ENCODE measurements at places on chromosomes 6 and 20.

DNA sequence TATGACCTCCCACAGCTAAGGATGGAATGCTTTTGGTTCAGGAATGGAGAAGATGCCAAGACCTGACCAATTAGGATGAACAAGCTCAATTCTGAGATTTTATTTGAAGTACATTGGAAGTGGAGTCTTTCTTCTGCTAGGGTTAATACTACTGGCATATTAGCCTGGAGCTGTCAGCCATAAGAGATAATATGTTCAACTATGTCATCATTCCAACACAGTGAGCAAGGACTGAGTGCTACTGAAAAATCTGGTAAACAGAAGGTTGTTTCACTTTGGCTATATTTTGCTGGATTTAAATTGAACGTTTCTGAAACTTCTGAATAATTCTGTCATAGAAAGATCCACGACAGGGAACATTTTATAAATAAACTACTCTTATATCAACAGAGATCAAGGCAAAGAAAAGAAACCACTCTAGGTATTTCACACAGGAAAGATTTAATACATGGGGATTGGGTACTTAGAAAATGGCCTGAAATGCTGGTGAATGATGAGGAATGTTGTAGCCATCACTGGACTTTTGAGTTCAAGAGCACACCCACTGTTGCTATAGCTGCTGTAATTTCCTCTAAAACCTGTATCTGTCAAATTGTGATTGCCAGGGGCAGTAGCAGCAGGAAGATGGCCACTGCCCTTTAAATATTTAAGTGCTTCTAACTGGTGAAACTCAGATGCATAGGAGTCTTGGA lies 200.5 kb downstream of the PLCB4 start:
- DNase-seq, result no peak

DNA sequence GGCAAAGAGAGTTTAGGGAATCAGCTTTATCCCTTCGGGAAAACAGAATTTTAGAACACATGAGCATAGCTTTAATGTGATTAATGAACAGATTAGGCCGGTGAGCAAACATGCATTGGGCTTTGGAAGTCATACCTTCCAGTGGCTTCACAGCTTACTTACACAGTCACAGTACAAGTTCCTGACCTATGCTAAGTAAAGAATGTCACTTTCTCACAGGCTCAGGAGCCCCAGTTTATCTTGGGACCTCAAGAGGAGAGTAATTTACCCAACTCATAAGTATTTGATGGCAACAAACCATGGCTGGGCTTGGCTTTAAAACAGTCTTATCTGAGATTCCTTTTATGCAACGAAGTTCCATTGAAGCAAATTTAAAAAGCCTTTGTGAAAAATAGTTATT lies 195.9 kb downstream of the AKAP7 start:
- DNase-seq, result no peak

DNA sequence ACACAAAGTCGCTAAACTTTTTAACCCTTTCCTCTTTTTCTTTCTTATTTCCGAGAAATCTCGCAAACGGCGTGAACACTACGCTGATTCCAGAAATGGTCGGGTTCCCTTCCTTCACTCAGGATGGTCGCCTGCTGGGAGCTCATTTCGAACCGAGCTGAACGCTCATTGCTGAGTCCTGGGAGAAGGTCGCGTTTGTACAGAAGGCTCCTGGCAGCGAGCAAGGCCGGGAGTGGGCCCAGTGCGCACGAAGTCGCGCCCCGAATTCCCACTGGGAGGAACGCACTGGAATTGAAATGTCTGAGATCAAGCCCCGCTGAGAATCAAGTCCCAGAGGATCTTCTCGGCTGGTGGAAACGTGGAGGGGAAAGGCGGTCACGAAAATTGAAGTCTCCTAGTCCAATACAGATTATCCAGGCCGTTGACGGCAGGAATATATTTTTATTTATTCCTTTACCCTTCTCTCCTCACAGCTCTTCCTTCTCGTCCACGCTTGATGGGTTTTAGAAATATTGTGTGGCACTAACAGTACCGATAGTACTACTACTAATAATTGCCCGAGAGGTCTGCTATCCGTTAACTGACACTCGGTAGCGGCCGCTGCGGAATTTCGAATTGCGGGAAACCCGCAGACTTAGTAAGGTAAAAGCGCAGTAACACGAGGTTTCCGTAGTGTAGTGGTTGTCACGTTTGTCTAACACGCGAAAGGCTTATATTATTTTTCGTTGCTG lies 207.2 kb upstream of the ZNF184 start:
- DNase-seq, result no peak

- DNase-seq, result no peak
Observed at GRCh38 chr6:131293472-131293911, 158.2 kb downstream of the AKAP7 start.

- DNase-seq, result peak; percentile 12
Observed at GRCh38 chr20:7387638-7388193, 552.5 kb downstream of the HAO1 start.

GRCh38 chr20:25316506-25317190 lies 68.8 kb downstream of the PYGB start:
- no peak for DNase-seq

DNA sequence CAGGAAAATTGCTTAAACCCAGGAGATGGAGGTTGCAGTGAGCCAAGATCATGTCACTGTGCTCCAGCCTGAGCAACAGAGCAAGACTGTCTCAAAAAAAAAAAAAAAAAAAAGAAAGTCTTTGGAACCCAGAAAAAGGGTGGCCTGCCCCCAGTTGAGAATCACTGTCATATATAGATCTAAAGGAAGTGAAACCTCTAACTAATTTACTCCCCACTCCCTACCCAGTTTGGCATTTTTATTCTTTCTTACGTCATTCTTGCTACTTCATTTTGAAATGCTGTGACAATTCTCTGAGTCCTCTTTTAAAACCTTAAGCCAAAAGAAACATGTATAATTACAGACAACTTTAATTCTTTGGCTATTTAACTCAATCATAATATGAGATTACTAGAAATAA lies 254.8 kb downstream of the CDC5L start:
- no peak for DNase-seq

- no peak for DNase-seq
Observed at GRCh38 chr6:118963003-118963402, 28.0 kb upstream of the MCM9 start.

DNA sequence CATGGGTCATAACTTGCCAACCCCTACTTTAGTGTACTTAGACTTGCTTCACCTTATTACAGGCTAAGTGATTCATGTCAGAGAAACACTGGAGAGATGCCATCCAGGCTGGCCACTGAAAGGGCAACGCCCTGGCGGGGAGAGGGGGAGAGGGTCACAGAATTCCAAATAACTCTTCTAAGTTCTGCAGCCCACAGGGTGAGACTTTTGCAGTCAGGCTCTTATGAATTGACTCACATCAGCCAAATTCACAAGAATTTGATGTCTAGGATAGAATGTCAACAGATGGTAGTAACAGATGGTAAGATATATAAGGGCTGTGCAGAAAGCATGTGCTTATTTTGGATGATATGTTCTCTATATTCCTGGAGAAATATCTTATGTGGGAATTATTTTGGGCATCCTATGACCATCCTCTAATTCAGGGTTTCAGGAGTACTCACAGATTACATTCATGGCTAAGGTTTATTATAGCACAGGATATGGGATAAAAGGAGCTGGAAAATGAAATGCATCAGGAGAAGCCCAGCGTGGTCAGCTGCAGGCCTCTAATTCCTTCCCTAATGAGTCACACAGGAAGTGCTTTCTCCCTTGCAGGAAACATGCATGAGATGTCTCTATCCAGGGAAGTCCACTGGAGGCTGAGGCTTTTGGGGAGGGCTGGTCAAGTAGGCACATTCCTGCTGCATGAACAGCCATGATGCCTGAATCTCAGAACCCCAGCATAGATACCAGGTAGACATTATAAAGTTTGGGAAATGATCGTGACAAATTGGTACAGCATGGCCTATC lies 58.7 kb upstream of the RIN2 start:
- no peak for DNase-seq

- DNase-seq, result no peak
Observed at GRCh38 chr6:146526192-146526591, 17.4 kb upstream of the RAB32 start.

- DNase-seq, result no peak
Observed at GRCh38 chr20:12077875-12078274, 160.2 kb downstream of the BTBD3 start.

DNA sequence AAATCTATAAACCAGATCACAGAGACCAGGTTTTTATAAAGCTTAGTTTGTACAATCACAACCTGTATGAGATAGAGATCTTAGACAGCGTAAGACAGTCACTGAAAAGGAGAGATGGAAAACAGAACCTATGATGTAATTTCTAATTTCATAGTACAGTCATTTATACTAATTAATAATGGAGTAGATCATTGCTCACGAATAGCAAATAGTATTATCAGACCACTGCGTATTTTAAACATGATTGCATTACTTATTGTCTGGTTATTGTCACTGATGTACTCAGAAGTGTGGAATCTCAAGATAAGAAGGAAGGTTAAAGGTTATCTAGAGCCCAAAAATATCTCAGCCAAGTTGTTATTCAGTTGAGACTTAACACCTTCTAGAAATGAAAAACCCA lies 115.6 kb downstream of the KHDC1L start:
- no peak for DNase-seq

DNA sequence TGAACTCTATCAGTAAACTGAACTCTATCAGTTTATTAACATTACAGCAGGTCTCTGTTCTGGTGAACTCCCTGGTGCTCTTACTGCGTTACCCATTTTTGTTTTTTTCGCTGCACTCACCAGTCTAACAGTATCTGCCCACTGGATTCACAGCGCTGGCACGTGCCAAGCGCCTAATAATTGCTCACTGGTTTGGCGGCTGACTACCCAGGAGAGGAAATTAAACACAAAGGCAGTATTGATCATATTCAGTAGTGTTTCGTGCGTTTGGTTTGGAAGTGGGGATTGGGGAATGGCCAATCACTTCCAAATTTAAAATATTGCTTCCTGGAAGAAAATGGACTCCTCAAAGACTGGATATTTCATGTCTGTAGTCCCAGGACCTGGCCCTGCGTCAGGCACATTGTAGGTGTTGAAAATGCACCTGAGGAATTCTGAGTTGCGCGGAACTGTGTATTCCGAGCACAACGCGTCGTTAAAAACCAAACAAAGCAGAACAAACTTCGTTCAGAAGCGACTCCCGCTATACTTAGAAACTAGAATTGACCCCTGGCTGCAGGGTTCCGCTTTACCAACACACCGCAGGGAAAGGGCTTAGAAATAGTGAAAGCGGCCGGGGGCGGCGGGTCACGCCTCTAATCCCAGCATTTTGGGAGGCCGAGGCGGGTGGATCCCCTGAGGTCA lies 1.1 kb upstream of the RPS12 start:
- peak; percentile 63 for DNase-seq

GRCh38 chr6:127879685-127880084 lies 21.2 kb downstream of the THEMIS start:
- DNase-seq, result no peak

- DNase-seq, result no peak
Observed at GRCh38 chr20:48661575-48662455, 166.0 kb downstream of the PREX1 start.

DNA sequence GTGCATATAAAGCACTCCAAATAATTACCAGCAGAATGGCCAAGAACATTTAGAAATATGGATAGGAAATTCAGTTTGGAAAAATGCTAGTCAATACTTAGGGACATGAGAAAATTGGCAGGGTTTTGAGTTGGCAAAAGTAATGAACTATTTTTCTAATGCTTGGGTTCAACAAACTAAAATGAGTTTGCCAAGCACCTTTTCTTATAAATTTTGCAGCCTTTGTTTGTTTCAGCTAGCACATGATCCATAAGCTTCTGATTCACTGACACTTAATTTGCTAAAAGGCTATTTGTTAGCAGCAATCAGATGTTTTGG lies 324.8 kb downstream of the QKI start:
- no peak for DNase-seq

- DNase-seq, result no peak
Observed at GRCh38 chr6:3811191-3811590, 38.0 kb upstream of the FAM50B start.

GRCh38 chr6:150036081-150036480 lies 10.7 kb upstream of the RAET1L start:
- DNase-seq, result no peak

DNA sequence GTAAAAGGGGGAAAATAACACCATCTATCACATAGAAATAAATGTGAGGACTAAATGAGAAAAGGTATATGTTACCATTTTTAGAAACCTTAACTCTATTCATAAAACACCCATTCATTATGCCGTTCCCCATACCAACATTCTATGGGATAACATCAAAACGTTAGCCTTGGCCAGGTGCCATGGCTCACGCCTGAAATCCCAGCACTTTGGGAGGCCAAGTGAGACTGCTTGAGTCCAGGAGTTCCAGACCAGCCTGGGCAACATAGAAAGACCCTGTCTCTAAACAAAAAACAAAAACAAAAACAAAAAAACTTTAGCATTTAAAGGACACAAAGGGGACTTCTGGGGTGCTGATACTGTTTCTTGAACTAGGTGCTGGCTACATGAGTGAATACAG lies 1.3 kb downstream of the PIGU start:
- no peak for DNase-seq

DNA sequence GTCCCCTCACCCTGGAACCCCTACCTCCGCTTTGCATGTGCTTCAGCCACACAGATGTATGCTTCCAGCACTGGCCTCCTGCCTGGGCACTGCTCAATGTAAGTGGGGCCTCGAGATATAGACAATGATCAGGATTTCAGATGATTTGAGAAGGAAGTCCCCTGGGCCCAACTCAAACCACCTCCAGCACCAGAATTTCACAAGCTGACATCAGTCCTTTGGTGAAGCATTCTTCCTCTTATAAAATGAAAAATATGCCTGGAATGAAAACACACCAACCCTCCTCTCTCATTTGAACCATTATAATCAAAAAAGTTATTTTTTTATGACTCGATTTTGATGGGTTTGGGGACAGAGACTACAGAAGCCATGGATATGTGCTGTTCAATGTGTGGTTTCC lies 48.5 kb downstream of the BTBD3 start:
- DNase-seq, result no peak

- no peak for DNase-seq
Observed at GRCh38 chr6:7697820-7698623, 27.9 kb upstream of the BMP6 start.

DNA sequence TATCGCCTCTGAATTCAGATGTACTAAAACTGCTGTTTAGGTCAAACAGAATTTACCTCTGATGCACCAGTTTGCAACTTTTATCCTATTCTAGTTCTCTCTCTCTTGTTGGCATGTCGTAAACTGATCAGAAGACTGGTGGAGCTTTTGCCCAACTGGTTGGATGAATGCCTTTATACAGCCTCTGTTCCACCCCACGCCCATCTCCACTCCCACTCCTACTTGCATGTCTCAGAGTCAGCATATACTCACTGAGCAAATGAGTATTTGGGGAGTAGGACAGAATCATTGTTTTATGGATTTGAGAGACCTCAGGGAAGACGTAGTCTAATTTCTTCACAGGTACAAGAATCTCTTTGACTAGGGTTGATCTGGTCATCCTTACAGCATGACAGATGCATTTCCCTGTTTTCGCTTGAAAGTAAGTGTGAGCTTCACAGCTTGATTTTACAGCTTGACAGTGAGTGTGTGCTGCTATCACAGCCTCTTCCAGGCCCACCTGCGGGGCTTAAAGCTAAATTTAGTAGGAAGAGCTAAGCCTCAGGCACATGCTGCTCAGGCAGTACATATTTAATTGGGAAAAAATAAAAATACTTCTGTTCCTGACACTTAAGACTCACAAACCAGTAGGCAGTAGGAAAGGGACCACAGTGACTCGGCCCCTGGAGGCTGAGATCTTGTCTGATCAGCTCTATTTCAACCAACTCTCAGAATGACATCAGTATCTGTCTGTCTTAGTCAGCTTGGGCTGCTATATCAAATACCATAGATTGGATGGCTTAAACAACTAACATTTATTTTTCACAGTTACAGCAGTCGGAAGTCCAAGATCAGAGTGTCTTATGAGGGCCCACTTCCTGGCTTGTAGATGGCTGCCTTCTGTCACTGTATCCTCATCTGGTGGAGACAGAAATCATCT lies 30.4 kb downstream of the TRMT6 start:
- no peak for DNase-seq

All from NCI-H774 (cell line).